ENCODE measurements at places on chromosomes 1 and 21.
A peak's percentile ranks its signal among the peaks of the same experiment; 100 is the strongest.

DNA sequence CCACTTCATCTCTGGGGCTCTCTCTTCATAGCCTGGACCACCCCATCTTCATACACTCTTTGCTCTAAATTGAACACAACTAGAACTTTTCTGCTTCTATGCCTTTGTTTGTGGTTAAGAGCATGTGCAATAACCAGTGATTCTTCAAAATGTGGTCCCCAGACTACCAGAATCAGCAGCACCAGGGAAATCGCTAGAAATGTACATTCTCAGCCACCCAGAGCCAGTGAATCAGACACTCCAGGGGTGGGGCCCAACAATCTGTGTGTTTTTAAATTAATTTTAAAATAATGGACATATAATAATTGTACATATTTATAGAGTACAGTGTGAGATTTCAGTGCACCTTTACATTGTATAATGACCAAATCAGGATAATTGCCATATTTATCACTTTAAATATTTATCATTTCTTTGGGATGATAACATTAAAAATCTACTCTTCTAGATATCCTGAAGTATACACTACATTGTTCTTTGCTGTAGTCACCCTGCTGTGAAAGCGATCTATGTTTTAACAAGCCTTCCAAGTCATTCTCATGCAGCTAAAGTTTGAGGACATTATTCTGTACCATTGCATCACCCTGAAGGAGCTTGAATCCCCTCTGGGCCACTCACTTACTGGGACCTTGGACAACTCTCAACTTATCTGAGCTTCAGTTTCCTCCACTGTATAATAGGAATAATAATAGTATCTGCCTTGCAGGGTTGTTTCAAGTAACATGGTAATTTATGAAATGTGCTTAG lies 10.8 kb downstream of the GRHL3 start:
- no peak for ATAC-seq

DNA sequence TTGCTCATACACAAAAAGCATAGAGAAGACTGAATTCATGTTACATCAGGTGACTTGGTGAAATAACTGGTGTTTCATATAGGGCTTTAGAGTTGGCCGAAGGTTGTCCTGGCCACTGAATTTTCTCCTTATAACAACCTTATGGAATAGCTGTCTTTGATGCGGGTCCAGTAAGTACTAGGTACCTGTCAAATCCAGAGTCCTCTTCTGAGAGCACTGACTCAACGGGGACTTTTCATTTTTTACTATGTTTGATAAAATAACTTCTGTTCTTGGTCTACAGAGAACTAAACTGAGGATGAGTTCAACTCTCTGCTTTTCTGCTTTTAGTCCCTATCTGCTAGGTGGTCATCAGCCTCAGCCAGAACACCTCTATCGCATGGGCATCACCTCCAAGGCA lies 76.1 kb upstream of the JAK1 start:
- no peak for ATAC-seq

DNA sequence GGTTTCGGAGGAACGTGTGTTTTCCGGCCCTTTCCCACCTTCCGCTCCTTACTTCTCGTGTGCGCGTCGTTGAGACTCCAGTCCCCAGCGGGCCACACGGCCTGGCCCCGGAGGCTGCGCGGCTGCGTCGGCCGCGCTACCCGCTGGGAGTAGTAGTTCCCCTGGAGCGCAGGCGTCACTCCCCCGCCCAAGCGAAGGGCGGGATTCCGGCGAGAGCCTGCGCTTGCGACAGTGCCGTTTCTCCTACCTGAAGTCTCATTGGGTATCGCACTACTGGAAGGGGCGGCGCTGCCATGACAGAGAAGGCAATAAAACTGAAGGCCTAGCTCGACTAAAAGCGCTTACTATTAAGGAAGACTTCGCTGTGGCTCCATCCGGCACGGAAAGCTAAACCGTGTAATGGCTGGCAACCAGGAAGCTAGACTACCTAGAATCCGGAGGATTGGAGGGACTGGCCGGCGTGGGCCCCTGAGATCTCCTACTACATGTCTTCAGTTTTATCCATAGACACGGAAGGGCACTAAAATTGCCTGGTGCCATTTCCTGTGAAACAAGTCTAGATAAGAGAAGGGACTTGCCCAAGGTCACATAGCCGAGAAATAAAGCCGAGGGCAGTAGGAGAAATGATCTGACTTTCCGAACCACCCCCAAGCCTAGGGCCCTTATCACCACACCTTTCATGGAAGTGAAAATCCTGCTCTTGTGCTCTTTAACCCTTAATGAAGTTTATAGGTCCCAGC lies 797 bp upstream of the TMEM69 start:
- ATAC-seq: peak; percentile 94

- ATAC-seq: peak; percentile 58
Measured at GRCh38 chr1:22503721-22504410, 52.2 kb downstream of the ZBTB40 start.

DNA sequence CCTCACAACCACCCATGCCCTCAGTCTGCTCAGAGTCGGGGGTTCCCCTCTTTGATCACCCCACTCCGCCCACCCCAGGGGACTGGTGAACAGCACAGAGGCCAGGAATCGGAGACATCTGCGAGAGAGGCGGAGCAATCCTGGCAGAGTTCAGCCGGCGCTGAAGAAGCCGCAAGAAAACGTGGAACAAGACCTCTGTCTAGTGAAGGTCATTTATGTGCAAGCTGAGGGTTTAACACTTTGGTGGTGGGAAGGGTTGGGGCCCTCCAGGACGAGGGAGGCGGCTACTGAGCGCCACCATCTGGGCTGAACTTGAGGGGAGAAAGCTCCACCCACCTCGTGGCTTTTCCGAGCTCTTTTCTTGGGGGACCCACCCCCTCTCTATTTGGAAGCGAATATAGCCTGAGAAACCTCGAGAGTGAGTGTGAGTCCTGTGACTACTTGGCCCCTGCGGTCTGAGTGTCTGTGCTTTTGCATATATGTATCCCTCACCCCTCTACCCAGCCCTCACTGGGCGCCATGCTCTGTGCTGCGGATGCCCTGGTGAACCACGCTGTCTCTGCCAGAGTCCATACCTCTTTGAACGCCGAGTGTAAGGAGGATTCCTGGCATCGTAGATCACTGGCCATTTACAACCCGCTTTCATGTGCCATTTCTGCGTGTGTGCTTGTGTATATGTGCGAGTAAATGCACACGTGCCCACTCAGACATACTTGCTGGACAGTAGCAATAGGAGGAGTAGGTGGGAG lies 1.2 kb upstream of the EPHA10 start:
- ATAC-seq: peak; percentile 30

DNA sequence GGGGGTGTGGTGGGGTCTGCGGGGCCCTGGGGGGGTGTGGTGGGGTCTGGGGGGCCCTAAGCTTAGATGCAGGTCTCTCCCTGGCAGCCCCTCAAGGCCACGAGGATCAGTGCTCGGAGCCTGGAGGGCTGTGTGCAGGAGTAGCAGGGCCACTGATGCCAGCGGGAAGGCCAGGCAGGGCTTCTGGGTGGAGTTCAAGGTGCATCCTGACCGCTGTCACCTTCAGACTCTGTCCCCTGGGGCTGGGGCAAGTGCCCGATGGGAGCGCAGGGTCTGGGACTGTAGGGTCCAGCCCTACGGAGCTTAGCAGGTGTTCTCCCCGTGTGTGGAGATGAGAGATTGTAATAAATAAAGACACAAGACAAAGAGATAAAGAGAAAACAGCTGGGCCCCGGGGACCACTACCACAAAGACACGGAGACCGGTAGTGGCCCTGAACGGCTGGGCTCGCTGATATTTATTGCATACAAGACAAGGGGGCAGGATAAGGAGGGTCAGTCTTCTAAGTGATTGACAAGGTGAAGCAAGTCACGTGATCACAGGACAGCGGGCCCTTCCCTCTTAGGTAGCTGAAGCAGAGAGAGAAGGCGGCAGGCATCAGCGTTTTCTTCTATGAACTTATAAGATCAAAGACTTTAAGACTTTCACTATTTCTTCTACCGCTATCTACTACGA lies 8.7 kb downstream of the RNF223 start:
- no peak for ATAC-seq

DNA sequence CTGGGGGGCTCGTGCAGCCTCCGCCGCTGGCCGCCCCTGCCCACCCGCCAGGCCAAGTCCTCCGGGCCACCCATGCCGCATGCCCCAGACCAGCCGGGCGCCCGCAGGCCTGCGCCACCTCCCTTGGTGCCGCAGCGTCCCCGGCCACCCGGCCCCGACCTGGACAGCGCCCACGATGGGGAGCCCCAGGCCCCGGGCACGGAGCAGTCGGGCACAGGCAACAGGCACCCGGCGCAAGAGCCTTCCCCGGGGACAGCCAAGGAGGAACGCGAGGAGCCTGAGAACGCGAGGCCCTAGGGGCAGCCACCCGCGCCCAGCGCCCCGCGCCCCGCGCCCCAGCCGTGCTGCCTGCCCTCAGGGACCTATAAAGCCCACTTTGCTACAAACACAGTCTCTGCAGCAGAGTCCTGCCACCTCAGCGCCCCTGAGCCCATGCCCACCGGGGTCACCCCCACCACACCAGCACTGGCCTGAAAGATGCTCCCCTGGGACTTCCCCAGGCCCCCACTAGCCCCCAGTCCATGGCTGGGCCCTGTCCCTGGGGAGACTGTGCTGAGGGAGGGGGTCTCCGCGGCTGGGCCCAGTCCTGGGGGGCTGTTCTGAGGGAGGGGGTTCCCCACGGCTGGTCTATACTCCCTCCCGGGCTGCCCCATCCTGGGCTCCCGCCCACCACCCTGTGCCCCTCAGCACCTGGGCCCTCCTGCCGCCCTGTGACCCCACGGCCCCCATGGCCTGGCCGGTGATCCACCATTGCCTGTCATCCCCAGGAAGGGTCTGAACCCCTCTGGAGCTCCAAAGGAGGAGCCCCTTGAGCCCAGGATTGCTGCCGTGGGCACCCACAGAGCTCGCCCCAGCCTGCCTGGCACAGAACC lies 8.6 kb downstream of the TNFRSF18 start:
- no peak for ATAC-seq

- ATAC-seq: no peak
Measured at GRCh38 chr1:233252441-233252840, 43.1 kb downstream of the PCNX2 start.

GRCh38 chr21:28742527-28742926 lies 250.2 kb downstream of the LTN1 start:
- ATAC-seq: peak; percentile 48

DNA sequence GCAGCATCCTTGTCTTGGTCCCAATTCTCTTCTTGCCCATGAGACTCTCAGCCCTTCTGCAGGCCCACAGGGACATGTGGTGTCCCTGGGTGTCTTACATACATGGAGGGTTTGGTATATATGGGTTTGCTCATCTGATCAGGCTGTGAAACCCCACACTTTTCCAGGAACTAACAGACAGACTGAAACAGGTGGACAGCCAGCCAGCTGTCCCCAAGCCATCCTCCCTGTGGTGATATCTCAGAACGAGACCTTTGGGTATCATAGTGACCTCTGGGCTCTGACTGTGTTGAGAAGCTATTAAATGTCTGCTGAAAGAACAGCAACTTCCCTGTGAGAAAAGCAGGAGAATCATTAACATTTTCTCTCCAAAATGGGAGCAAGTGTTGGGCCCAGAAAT lies 115.5 kb upstream of the PAXBP1 start:
- ATAC-seq: no peak

DNA sequence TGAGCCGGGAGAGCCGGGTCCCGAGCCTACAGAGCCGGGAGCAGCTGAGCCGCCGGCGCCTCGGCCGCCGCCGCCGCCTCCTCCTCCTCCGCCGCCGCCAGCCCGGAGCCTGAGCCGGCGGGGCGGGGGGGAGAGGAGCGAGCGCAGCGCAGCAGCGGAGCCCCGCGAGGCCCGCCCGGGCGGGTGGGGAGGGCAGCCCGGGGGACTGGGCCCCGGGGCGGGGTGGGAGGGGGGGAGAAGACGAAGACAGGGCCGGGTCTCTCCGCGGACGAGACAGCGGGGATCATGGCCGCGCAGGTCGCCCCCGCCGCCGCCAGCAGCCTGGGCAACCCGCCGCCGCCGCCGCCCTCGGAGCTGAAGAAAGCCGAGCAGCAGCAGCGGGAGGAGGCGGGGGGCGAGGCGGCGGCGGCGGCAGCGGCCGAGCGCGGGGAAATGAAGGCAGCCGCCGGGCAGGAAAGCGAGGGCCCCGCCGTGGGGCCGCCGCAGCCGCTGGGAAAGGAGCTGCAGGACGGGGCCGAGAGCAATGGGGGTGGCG lies 371 bp downstream of the ARID1A start:
- ATAC-seq: no peak

GRCh38 chr21:35849144-35849543 lies 211.2 kb downstream of the SETD4 start:
- no peak for ATAC-seq

- ATAC-seq: no peak
Measured at GRCh38 chr1:43930168-43930948, 3.2 kb upstream of the ARTN start.

DNA sequence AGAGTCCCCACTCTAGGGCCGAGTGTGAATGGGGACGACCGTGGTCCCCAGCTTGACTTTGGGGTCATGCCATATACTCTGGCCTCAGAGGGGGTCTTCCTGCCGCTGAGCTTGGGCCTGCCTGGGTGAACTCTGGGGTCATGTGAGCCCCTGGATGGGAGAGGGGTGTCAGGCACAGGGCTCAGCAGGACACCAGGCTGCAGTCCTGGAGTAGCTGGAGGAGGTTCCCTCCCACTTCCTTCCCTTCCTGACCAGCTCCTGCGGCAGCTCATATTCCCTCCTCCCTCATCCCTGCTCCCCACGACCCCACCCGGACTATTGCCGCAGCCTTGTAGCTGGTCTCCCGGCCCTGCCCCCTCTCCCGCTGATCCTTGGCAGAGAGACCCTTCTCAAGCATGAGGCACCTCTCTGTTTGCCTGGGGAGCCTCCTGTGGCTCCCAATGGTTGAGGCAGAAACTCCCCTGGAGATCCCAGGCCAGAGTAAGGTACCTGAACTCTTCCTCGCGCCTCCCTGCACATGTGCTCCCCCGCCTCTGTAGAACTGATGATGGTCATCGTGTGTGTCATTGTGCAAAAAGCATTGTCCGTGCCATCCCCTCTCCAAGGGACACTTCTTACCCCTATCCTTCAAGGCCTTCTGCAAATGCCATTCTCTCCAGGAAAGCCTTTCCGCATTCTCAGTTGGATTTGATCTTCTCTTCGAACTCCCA lies 1.8 kb downstream of the TNFRSF1B start:
- no peak for ATAC-seq

- peak; percentile 39 for ATAC-seq
Measured at GRCh38 chr1:111541721-111542120, 38.3 kb upstream of the ADORA3 start.

- ATAC-seq: no peak
Measured at GRCh38 chr1:205661429-205662134, 18.7 kb downstream of the SLC45A3 start.

GRCh38 chr1:60229821-60230220 lies 156.3 kb upstream of the C1orf87 start:
- ATAC-seq: no peak

GRCh38 chr1:184210862-184211261 lies 159.3 kb downstream of the TSEN15 start:
- peak; percentile 36 for ATAC-seq

DNA sequence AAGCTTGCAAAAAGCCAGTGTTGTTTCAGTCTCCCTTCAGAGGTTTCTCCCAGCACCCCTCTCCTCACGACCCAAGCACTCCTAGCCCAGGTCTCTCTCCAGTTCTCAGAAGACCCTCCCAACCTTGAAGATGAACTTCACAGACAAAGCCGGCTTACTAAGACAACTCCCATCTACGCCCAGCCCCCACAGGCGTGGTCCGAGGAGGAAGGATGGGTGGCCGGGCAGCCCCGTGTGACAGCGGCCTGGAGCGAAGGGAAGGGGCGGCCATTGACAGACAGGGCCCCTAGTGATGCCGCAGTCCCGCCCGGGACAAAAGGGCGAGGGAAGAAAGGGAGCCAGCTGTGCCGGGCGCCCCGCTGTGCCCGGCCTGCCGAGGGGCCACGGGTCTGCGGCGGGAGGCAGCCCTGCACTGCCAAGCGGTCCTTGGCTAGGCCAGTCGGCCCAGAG lies 6.9 kb downstream of the PAX7 start:
- no peak for ATAC-seq

GRCh38 chr1:151756291-151756690 lies 7.0 kb downstream of the MRPL9 start:
- peak; percentile 79 for ATAC-seq
